HT1080 (cell line): ENCODE measurements at places on chromosomes 7 and 10. TPM values are rescaled to one million over a fixed set of nuclear protein-coding genes. Genes with fewer than 3 reads are reported as not detected.

The HOXA2 gene
- total RNA-seq, result not detected in 2 replicates

The GPNMB gene
- total RNA-seq, result 2.8 and 3.9 TPM in 2 replicates

The TFEC gene
- total RNA-seq, result 0.03 and 0.16 TPM in 2 replicates

The COL1A2 gene
- 0.26 and 0.47 TPM in 2 replicates for total RNA-seq

The SFTPA1 gene
- not detected in 2 replicates for total RNA-seq

The TMEM229A gene
- total RNA-seq, result not detected in 2 replicates

The LFNG gene
- 8.0 and 8.3 TPM in 2 replicates for total RNA-seq

The C10orf143 gene
- 0.47 TPM in 1 of 2 replicates, not detected in the other for total RNA-seq

The ITIH5 gene
- not detected in 2 replicates for total RNA-seq

The NPC1L1 gene
- not detected in 2 replicates for total RNA-seq

The HOXA1 gene
- 1.3 and 1.6 TPM in 2 replicates for total RNA-seq

The CPA2 gene
- total RNA-seq, result not detected in 2 replicates

The RAPGEF5 gene
- total RNA-seq, result 0.84 and 3.1 TPM in 2 replicates

The TMEM236 gene
- total RNA-seq, result 0.02 TPM in 1 of 2 replicates, not detected in the other

The METTL2B gene
- total RNA-seq, result 49.4 and 62.9 TPM in 2 replicates

The FKBP6 gene
- not detected in 2 replicates for total RNA-seq

The UNC5B gene
- 1.7 and 2.9 TPM in 2 replicates for total RNA-seq

The UTF1 gene
- not detected in 2 replicates for total RNA-seq

The CHST15 gene
- 10.9 and 19.2 TPM in 2 replicates for total RNA-seq
